ENCODE measurements at places on chromosomes 12 and 14. TPM values are rescaled to one million over a fixed set of nuclear protein-coding genes. Genes with fewer than 3 reads are reported as not detected.

GRCh38 chr12:122871851-122872780, 23.8 kb downstream of the VPS37B start:
- DNase-seq: peak; percentile 69

DNA sequence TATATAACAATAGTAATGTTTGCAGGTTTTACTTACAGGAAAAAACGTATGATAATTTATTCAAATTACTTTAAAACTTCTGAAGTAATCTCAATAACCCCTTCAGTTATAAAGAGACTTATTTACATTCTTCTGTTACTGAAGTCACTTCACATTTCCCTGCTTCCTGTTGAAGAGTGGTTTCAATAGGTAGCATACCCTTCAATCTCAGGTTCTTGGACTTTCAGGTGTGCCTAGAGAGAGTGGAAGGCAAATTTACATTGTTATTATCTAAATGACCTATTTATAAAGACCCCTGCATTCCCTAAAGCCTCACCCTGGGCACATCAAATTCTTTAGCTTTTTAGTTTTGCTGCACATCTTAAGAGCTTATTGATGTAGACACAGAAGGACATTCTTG, 137.6 kb upstream of the AEBP2 start:
- DNase-seq: no peak

DNA sequence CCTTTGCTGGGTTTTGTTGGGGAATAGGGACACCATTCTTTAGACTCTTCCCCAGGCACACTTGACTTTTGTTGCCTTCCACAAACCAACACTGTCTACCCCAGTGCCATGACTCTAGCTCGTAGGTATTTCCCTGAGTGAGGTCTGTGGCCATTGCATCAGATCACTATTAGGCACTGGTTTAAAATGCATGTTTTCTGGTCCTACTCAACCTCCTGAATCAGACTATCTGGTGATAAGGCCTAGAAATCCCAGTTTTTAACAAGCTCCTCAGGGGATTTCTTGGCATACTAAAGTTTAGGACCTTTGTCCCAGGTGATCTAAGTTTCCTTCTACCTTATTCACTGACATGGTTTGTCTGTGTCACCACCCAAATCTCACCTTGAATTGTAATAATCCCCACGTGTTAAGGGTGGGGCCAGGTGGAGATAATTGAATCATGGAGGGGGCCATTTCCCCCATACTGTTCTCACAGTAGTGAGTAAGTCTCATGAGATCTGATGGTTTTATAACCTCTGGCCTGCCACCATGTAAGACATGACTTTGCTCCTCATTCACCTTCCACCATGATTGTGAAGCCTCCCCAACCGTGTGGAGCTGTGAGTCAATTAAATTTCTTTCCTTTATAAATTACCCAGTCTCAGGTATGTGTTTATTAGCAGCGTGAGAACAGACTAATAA, 87.8 kb upstream of the PSMC1 start:
- no peak for DNase-seq

DNA sequence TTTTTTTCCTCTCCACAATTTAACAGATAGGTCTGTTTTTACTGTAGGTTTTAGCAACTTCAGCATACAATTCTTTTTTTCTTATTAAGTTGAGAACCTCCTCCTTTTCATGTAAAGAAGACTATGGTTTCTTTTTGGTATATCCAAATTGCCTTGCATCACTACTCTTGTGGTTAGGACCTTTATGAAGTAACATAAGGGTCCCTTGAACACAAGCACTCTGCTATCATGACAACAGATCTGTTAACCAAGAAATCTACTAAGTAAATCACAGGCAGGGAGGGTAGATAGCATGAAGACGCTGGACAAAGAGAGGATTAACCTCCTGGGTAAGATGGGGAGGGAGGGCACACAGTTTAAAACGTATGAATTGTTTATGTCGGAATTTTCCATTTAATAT, 380.6 kb downstream of the CCDC91 start:
- DNase-seq: no peak

DNA sequence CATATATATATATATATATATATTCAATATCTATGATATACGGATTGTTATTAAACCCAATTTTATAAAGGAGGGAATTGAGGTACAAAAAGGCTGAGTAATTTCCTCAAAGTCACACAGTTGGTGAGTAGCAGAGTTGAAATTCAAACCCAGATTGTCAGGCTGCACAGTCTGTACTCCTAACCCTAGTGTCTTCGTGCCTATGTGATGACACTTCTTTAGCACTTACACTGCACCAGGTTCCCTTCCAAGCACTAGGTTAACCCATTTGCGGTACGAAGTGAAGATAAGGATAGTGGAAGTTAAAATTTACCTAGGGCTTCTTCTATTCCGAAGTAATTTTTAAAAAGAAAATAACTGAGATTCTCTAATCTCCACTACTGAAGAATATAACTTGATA, 125.1 kb upstream of the TSPAN8 start:
- no peak for DNase-seq

IFNG-AS1 gene
- total RNA-seq: not detected

- no peak for DNase-seq
Measured at GRCh38 chr12:107331912-107332311, 238.6 kb upstream of the CRY1 start.

GRCh38 chr14:100593751-100594624, 6.8 kb upstream of the BEGAIN start:
- peak; percentile 8 for DNase-seq

KRT85 gene
- total RNA-seq: not detected

KRT4 gene
- total RNA-seq: not detected

CISTR gene
- total RNA-seq: not detected

DNA sequence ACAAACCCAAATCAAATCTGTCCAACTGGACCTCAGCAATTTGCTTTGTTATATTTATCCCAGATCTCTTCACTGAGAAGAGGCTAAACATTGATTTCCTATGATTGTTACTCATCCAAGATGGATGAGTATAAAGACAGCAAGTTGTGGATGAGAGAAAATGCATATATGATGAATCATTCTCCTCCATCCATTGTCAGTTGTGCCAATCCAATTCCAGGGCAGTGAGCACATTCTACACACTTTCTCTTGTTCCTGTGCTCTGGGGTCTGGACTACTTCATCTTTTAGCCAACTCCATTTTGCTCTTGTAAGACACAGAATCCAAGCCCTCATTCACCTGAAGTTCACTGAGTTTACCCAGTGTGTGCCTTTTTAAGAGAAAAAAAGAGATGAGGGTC, 105.7 kb downstream of the GCH1 start:
- DNase-seq: no peak

SYT1 gene
- 0.82 TPM for total RNA-seq

FNTB gene
- total RNA-seq: 6.1 TPM

DNA sequence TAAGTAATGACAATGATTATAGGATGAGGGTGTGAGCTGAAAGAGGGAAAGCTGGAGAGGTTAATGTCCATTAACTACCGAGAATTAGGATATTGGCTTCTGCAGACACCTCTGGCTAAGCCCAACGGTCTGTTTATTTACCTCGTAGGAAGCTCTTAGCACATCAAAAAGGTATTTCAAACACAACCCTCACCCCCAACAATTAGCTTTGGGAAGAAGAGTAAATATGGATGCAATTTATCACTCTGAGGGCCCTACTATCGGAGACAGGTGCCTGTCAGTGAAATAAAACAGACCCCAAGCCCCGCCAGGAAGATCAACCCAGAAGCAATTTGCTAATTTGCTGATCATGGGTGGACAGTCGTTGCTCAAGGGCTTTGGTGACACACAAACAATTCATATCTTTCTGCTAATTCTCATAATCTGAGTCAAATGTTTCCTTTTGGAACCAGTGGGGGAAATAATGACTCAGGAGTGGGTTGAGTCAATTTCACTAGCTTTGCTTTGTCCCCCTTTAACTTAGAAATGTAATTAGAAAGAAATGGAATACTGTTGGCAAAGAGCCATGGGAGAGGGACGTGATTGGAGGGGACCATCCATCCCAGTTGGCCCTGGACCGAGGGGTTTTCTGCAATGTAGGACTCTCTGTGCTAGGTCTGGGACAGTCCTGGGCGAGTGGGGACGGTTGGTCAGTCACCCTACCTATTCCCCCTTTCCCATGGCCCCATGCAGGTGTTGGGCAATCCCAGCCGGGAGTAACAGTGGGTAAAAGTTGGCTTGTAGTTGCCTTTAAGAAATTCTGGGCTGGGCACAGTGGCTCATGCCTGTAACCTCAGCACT, 99.1 kb upstream of the MED13L start:
- DNase-seq: peak; percentile 39

- no peak for DNase-seq
Measured at GRCh38 chr12:65494537-65494936, 216.1 kb downstream of the MSRB3 start.

FITM1 gene
- 14.6 TPM for total RNA-seq

DNA sequence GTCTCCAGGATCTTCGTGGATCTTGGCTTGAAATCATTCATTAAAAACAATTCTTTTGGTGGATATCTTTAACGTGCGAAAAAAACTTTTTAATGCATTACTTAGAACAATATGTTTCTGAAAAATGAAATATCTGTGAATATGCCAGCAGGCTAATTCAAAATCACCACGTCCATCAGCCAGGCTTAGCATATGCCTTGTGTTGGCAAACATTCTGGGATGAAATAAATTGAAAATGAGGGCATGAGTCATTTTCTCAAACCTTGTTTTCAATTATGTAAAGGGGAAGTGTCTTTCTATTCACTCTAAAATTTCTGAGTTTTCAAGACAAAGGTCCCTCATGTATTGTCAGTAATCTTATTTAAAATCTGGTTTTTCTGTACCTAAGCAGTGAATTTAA, 393.9 kb downstream of the PAWR start:
- DNase-seq: no peak

- DNase-seq: no peak
Measured at GRCh38 chr12:19052689-19053088, 76.8 kb upstream of the PLEKHA5 start.

PIANP gene
- total RNA-seq: not detected

GRCh38 chr14:24441904-24442239, 704 bp downstream of the SDR39U1 start:
- no peak for DNase-seq

TSHR gene
- total RNA-seq: not detected

NACA gene
- 218 TPM for total RNA-seq

CORO1C gene
- 36.6 TPM for total RNA-seq

PGAM5 gene
- total RNA-seq: 25.9 TPM

GRCh38 chr14:34368115-34368970, 93.7 kb downstream of the SPTSSA start:
- DNase-seq: no peak

BIN2 gene
- total RNA-seq: 3.5 TPM

- DNase-seq: peak; percentile 77
Measured at GRCh38 chr12:113462117-113462774, 9.4 kb downstream of the LHX5 start.

KLRD1 gene
- 2.3 TPM for total RNA-seq

HOXC4 gene
- not detected for total RNA-seq

GRCh38 chr12:34287986-34288962, 266.0 kb downstream of the ALG10 start:
- DNase-seq: no peak

DNA sequence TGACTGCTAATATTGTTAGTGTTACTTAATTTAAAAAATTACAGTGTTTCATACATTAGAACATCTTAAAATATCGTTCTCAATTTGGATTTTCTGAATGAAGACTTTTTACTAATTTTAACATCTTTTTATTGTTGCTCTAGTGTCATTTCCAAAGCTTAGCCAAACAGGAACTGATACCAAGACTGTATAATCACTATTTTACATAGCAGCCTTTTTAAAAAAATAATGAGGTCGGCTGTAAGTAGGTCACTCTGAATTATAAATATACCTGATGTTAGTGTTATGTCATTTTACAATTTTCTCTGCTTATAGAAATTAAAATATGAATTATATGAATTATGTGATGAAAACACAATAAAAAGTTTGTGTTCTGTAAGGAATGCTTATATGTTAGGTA, 321.5 kb downstream of the TMEM117 start:
- no peak for DNase-seq

- DNase-seq: no peak
Measured at GRCh38 chr14:60220084-60220483, 28.9 kb upstream of the PPM1A start.

NEUROD4 gene
- not detected for total RNA-seq

DNA sequence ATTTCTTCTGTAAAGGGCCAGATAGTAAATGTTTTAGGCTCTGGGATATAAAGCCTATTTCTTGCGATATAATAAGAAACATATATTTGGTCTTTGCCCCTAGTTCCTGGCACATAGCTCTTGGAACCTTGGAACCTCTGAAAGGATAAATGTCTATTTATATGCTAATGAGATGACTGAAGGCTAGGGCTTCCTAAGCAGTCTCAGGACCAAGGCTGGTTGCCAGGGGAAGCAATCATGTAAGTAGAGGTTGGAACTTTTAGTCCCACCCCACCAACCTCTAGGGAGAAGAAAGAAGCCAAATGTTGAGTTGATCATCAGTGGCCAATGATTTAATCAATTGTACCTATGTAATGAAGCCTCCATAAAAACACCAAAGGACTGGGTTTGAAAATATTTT, 26.6 kb upstream of the NFYB start:
- DNase-seq: no peak

DNA sequence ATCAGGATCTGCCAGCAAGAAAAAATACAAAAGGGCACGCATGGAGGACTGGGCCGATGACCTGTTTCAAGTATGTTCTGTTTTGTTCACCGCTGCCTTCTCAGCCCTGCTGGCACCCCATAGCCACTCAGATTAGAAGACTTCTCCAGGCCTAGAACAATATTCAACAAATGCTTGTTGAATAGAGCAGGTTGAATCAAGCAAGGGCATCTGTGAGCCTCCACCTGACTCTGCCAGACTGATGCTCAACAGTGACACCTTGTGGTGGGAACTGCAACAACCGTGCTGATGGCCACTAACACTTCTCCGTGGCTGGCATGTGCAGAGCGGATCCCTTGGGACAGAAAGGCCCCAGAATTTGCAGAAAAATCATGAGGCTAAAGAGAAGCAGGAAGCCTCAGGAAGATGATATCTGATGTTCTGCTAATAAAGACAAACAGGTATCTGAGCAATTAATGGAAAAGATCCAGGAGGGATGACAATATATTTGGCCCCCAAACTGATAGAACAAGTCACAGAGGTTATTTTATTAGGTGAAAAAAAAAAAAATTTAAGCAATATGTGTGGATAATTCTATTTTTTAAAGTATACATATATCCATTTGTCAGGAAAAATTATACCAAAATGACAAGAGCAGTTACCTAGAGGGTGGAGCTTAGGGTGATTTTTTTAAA, 114.3 kb downstream of the KSR2 start:
- DNase-seq: no peak

DNA sequence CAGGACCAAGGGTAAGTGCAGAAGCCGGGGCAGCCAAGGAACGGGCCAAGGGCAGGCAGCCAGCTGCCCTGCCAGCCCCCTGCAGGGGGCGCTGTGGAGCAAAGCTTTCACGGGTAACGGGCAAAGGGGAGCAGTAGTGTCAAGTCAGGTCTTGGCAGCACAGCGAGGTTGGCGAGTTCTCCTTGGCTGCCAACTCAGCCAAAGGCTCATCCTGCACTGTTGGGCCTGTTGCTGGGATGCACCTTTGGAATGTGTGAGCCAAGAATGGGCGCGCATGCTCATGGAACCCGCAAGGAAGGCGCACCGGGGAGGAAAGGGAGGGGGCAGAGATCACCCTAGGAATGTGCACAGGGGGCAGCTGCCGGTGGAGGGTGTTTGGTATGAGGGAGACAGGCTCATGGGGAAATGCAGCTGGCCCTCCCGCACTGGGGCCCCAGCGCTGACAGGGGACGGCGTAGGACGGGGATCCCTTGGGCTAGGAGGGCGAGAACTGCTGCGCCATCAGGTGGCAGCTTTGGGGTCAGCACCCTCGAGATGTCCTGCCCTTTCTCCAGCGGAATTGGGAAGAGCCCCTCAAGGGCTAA, 138.0 kb downstream of the ASCL4 start:
- peak; percentile 35 for DNase-seq

GRCh38 chr12:58916921-58917511, 3.3 kb downstream of the LRIG3 start:
- no peak for DNase-seq

CLEC1A gene
- 0.49 TPM for total RNA-seq

All from right lobe of liver (tissue), 6 donors.